ENCODE measurements at places on chromosomes 6 and 20. TPM values are rescaled to one million over a fixed set of nuclear protein-coding genes. Genes with fewer than 3 reads are reported as not detected.

- DNase-seq, result no peak
These were observed 1066.5 kb upstream of the MANEA start for GRCh38 chr6:94510877-94511276.

PSORS1C2 gene
- total RNA-seq, result 2.9 TPM

LRRN4 gene
- 0.20 TPM for total RNA-seq

ARG1 gene
- total RNA-seq, result 23.9 TPM

GRCh38 chr6:134535831-134536230, 217.9 kb upstream of the SGK1 start:
- DNase-seq, result no peak

DNA sequence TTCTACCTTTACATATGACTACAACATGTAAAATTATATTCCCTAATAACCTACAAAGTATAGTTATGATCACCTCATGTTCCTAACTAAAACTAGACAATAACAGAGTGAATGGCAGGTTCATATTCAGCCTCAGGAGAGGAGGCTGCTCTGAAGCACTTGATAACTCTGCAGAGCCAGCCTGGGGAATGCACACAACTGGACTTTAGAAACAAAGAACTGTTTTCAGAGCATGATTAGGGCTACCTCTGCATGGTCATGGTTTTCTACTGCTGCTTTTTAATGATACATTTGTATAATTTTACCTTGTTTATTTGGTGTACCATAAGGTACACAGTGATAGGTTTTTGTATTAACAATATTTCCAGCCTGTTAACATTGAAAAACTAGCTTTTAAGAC, 50.3 kb downstream of the TRPC4AP start:
- DNase-seq, result no peak

All from skin of body (tissue), 3 donors.